ENCODE measurements at places on chromosomes 3 and 15.

GRCh38 chr15:67840749-67841512, 1.1 kb upstream of the RNU6-1 start:
- no peak for DNase-seq

GRCh38 chr15:58549013-58549784, 117.4 kb downstream of the LIPC start:
- DNase-seq = no peak

DNA sequence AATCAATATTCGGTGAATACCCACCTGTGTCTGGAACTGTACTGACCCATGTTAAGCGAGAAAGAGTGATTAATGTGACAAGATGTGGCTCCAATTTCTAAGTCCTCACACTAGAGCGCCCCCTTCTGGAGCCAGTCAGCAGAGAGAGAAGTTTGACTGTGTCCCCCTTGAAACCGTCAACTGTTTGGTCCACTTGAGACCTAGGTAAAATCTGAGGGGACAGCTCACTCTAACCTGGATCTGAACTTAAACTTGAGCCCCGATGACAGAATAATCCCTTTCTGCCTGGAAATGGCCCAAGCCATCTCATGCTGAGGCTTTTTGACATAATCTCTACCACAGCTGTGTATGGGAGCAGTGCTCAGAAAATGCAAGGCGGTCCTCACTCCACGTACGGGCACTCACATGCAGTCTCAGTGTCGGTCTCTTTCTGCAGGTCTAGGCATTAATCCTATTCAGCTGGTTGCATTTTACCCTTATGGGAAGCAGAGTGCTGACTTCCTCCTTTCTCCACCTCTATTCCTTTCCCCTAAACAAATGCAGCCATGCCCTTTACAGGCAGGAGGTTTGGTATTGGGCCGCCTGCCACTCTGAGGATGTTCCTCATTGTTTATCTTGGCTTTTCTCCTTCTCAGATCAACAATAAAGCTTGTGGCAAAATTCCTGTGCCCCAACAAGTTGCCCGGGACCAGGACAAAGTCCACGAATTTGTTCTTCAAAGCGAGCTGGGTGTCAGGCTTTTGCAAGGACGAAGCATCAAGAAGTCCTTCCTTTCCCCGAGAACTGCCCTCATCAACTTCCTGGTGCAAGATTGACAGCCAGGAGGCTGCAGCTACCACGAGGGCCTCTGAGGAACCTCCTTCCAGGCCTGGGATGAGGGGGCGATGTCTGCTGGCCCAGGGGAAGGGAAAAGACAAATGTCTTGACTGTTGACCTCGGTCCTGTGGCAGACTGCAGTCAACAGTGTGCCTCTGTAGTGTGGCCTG, 47.5 kb upstream of the LIMD1 start:
- DNase-seq = peak; percentile 28

DNA sequence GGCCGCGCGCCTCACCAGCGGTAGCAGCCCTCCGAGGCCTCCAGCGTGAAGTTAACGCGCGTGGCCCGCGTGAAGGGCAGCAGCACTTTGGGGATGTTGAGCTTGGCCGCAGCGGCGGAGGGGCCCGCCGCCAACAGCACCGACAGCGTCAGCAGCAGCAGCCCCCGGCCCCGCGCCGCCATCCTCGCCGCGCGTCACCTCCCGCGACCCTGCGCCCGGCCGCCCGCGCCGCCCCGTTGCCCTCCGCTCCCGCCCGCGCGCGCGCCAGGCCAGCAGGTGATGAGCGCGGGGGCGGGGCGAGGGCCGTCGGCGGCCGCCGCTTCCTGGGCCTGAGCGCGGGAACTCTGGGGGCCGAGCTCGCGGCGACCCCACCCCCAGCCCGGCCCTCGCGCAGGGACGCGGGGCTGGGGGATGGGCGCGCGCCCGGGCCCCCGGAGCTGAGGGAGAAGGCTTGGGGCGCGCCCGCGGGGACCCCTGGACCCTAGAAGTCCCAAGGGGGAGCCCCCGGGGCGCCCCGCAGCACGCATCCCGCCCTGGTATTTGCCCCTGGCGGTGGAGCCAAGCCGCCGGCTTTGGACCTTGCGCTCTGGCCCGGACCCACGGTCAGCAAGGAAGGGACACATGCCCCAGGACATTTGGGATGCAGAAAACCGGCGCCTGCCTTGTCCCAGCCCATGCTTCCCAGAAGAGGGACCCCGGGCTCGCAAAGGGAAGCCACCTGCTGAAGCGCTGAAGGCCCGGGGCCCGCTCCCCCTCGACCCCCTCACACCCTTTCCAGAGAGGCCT, at the start of gene NUP210:
TSS of gene NUP210 (minus strand) at position 278 of the 786 bp plus-strand sequence. CDS start at position 182, 96 bp downstream.
- peak; percentile 59 for DNase-seq

DNA sequence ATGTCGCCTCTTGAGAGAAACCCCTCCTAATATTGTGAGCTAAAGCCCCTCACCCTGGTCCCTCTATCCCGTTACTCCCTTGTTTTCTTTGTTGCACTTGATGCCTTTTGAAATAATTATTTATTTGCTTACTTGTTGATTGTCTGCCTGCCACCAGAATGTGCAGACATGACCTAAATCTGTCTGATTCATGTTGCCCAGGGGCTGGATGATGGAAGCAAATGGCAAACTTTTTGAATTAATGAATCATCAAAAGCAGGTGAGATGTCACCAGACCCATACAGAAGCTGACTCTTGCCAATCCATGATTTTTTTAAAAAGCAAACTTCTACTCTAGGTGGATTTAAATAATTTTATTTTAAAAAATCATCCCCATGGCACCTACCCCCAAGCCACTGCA, 49.3 kb downstream of the GRIP2 start:
- no peak for DNase-seq

GRCh38 chr3:146653978-146654377, 48.8 kb upstream of the PLSCR5 start:
- DNase-seq = no peak

DNA sequence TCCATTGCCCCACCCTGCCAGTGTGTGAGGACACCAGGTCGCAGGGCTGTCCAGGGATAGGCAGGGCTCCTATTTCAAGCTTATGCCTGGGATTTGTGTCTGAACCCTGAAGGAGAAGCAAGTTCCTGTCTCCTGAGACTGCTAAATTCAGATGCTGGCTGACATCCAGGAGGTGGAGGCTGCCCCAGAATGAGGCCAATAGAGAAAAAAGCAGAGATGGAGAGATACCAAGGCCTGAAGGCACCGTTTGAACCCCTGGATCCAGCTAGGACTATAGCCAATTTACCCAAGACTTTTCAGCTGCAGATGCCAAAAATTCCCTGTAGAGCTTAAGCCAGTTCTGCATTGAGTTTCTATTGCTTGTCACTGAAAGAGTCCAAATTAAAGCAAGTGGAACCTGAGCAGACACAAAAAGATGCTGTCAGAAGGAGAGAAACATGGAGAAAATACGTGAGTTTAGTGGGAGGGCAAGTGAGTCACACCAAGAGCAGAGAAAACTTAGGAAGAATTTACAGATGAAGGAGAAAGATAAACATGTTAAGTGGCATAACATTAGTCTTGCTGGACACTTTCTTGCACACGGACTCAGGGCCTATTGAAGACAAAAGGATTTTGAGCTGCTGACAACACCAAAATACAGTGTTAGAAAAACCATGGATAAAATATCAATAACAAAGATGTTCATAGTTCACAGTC, 148.6 kb downstream of the CNTN3 start:
- DNase-seq = no peak

DNA sequence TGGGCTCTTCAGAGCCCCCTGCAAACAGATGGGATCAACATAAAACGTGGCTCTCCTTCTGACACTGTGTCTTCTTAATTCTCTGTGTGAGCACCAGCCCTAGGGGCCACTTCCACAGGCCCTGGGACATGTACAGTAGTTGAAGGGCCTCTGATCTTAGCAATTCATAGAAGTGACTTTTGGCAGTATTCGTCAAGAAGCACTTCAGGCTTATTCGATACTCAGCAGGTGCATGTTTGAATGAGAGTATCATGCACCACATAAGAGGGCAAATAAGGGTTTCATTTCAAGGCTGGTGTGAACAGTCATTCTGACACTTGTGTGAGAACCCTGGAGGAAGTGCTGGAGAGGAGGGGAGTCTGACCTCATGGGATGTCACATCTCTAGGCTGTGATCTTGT, 113.9 kb downstream of the GABRG3 start:
- DNase-seq = no peak

- peak; percentile 67 for DNase-seq
Measured at GRCh38 chr15:60649845-60650548, 171.1 kb upstream of the ICE2 start.

GRCh38 chr15:70870051-70870450, 16.1 kb upstream of the LARP6 start:
- no peak for DNase-seq

DNA sequence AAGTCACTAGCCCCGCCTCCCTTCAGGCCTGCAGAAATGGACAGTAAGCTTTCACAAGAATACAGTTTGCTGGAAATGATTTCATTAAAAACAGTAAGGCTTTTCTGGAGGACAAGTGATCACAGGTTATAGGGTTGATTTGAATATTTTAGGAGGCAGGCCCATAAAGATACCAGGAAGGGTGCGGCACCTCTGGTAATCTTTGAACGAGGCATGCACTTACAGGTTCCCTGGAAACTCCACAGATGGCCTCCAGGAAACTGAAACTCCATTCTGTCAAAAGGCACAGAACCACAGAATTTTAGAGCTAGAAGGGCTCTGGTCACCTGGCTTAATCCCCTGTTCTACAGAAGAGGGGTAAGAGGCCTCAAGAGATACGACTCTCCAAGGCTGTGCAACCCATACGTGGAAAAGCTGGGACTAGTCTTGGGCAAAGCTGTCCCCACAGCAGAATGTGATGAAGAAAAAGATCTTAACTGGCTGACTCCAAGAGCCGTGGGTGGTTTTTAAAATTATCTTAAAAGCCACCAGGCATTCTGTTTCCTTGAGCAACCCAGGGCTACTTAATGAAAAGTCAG, 1.2 kb downstream of the STARD5 start:
- no peak for DNase-seq

DNA sequence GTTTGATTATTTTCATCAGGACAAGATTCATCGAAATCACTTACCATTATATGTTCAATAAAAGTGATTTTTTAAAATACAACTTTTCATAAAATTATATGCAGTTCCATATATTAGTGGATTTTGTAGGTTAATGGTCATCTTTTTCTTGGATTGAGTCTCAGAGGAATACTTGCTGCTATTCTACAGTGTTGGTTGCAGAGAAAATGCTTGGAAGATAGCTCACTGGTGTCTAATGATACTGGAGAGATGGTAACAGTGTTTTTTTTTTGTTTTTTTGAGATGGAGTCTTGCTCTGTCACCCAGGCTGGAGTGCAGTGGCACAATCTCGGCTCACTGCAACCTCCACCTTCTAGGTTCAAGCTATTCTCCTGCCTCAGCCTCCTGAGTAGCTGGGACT, 143.3 kb downstream of the TCF12 start:
- DNase-seq = no peak

DNA sequence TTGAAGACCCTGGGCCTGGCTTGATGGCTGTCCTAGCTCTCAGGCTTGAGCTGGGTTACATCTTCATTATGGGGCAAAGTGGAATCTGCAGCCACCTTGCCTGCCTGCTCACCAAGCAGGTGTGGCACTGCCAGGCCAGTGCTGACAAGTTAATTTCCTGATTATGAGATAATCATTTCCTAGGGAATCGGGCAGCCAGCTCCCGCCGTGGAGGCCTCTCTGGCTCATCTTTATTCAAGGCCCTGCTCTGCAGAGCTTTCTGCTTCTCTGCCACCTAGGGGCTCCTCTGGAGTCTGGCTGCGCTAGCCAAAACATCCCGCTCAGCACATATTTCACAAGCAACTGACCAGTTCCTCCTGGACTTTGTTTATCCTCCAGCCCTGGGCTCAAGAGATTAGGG, 9.9 kb downstream of the LOXL1 start:
- DNase-seq = no peak

DNA sequence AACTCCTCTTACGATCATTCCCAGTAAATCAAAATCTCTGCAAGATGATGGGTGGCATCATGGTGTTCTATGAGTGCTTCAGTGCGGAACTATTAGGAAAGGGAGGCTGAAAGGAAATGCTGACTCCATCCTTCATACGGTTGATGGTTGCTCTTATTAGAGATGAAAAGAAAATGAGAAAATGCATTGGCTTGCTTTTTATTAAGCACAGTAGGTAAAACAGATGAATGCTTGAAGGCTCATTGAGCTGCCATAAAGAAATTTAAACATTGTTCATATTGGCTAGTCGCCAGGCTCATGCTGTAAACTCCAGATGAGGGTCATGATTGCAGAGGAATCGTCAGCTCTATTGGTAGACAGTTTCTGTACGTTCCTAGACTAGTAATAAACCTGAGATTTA, 115.8 kb downstream of the EPHA3 start:
- no peak for DNase-seq

DNA sequence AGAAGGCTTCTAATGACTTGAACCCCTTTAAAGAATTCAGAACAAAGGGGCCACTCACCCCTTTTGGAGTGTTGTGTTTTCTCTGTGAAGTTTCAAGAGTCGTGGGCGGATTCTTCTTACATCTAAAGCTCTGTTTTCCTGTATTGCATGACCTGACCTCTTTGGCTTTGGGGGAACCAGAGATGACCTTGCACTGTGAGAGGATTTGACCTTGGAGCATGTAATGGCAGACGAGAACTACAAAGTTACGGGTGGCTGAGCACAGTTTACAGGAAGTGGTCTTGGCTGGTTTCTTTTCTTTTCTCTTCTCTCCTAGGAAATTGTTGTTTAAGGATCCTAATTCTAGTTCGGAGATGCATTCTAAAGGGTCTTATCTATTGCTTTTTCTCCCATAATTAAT, 6.2 kb upstream of the BDH1 start:
- no peak for DNase-seq
